ENCODE measurements at places on chromosomes 5 and 9. TPM values are rescaled to one million over a fixed set of nuclear protein-coding genes. Genes with fewer than 3 reads are reported as not detected.

Gene IRX1
- 23.8 TPM for total RNA-seq

Gene C9orf153
- not detected for total RNA-seq

Gene RPL12
- total RNA-seq: 1,604 TPM

Gene UBAC1
- total RNA-seq: 49.6 TPM

Gene TXNDC8
- not detected for total RNA-seq

Gene GAS1
- total RNA-seq: 8.9 TPM

Gene ZNG1A
- total RNA-seq: 47.2 TPM

Gene CXXC5
- 78.6 TPM for total RNA-seq

Gene ZBED3
- 0.64 TPM for total RNA-seq

Gene CDH18
- total RNA-seq: 1.9 TPM

Gene SPTAN1
- 198 TPM for total RNA-seq

Gene LRRC70
- total RNA-seq: not detected

Gene TAF1L
- 0.02 TPM for total RNA-seq

Gene PCDHGB3
- 0.54 TPM for total RNA-seq

Gene BTNL8
- total RNA-seq: not detected

Measured in M059J (cell line).